SIG-M5 (cell line): ENCODE measurements at places on chromosomes 1 and 21.

DNA sequence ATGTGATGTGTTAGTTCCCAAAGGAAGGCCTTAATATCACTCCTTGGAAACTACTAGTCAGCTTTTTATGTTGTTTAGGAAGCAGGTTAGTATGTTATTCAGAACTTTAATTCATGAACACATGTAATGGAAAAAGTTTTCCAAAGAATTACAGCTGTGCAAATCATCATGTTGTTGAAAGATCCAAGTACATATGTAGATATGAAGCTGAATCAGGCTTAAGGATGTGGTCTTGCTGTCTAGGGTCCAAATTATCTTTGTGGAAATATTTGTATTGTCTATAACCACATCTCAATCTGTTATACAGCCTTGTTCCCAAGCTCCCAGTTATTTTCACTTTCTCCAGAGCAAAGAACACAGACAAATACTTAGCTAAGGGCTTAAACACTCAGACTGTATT is 231.6 kb downstream of the TPR start:
- DNase-seq = no peak

DNA sequence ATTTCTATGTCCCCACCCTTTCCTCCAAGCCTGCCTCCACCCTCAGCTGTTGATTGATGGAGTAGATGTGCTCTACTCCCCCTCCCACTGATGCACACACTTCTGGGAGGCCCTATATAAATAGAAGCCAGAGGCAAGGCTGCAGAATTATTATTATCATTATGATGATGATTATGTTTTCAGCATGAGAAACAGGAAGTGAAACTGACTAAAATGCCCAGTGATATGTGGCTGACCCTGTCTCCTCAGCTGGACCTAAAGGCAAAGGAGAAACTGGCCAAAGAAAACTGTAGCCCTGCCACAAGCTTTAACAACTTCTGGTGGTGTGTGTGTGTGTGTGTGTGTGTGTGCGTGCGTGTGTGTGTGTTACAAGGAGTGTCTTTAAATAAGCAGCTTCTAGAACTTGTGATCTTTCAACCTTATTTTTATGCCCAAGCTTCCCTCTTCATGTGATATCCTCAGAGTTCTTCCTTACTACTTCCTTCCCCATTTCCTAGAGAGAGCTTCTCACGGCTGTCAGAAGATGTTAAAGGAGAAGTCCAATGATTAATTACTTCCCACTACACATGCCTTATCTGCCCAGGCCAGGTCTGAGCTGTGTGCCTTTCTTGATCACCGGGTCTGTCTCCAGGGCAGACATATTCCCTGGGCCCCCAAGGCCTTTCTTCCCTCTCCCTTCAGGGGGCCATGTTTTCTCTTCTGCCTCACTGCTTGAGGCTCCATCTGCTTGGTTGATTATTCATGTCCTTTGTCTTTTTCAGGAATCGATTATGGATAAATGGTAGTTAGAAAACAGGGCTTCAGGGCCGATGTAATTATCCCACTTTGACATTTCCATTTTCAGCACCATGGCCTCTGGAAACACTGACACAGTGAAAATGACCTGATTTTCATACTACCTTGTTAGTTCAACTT is 11.6 kb upstream of the MAPKAPK2 start:
- no peak for DNase-seq

GRCh38 chr1:174160109-174160473 is 771 bp downstream of the RABGAP1L start:
- DNase-seq = no peak

DNA sequence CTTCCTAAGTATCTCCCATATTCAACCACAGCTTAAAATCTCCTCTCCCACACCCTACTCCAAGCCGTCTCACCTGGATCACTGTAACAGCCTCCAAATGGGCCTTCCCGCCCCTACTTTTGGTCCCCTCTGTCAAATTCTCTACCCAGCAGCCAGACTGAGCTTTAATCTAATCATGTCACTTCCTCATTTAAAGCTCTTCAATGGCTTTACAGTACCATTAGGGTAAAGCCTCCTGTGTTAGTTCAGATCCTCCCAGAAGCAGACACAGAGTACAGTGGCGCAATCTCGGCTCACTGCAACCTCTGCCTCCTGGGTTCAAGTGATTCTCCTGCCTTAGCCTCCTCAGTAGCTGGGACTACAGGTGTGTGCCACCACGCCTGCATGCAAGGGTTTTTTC is 46.8 kb upstream of the PSEN2 start:
- peak; percentile 44 for DNase-seq

DNA sequence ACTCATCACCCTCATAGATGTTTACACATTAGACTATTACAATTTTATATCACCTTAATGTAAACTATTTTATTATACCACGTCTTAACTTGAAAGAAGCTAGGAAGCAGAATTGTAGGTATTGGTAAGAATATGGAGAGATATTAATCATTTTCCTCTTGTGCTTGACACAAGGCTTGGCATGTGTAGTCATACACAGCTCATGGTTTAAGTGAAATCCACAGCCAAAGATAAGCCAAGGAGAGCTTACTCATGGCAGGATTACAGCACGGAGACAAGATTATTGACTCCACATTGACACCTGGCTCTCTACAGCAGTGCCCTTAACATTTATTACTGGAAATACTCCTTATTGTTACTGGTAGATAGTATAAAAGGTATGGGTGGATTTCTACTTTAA is 68.4 kb upstream of the ADGRL4 start:
- no peak for DNase-seq

GRCh38 chr1:231990388-231990787 is 363.8 kb downstream of the DISC1 start:
- no peak for DNase-seq

GRCh38 chr1:36553591-36554322 is 71.0 kb upstream of the CSF3R start:
- no peak for DNase-seq

GRCh38 chr1:212162635-212163034 is 122.6 kb upstream of the PPP2R5A start:
- no peak for DNase-seq

DNA sequence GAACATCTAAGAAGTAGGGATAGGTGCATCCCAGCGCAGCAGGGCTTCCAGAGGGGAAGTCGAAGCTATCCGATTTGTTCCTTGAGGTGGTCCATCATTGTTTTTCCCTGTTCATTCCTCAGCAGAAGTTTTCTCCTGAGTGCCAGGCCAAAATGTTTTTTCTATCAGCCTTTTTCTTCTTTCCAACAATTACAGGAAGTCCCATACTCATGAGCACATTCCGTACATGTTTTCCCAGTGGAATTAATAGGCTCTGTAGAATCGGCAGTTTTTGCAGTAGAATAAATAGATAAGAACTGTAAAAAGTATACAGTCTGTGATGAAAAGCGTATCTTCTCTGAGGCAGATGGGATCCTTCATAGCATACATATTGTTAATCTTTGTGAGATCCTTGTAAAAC is 24.8 kb downstream of the CD101 start:
- no peak for DNase-seq

GRCh38 chr1:227038401-227038800 is 98.3 kb downstream of the COQ8A start:
- no peak for DNase-seq

DNA sequence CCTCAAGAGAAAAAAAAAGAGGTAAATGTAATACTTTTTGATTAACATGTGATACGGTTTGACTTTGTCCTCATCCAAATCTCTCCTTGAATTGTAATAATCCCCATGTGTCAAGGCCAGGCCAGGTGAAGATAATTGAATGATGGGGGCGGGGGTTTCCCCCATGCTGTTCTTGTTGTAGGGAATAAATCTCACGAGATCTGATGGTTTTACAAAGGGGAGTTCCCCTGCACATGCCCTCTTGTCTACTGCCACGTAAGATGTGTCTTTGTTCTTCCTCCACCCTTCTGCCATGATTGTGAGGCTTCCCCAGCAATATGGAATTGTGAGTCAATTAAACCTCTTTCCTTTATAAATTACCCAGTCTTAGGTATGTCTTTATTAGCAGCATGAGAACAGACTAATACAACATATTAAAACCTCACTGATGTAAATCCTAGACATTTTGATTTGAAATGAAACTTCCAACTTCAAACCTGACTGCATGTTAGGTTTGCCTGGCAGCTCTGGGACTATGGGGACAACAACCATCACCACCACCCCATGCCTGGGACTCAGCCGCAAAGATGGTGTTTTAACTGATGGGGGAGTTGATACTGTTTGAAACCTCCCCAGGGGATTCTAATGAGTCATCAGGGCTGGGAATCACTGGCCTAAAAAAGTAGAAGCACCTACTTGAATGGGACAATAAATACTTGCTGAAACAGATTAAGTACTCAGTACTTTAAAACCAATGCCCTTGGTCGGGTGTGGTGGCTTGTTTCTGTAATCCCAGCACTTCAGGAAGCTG is 32.8 kb upstream of the BACH1 start:
- no peak for DNase-seq

DNA sequence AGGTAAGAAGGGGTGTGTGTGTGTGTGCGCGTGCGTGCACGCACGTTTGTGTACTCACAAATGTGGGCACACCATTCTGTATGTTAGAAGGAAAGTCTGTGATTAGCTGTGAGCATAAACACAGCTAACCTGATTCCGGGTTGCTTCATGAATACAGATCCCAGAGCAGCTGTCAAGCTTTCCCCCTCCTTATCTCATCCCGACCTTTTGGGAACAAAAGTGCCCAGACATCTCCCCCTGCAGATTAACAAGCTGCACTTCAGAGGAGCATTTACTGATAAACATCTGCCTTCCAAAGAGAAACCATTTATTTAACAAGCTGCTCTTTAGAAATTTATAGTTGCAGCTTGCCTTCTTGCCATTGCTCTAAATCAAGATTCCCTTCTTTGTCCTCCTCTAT is 97.0 kb downstream of the MT1HL1 start:
- no peak for DNase-seq

GRCh38 chr21:37710546-37711285 is 205.5 kb downstream of the KCNJ6 start:
- no peak for DNase-seq

- DNase-seq = no peak
Observed at GRCh38 chr1:165284454-165284853, 72.1 kb downstream of the LMX1A start.

GRCh38 chr1:85576266-85576641 is 4.3 kb upstream of the CCN1 start:
- DNase-seq = no peak

DNA sequence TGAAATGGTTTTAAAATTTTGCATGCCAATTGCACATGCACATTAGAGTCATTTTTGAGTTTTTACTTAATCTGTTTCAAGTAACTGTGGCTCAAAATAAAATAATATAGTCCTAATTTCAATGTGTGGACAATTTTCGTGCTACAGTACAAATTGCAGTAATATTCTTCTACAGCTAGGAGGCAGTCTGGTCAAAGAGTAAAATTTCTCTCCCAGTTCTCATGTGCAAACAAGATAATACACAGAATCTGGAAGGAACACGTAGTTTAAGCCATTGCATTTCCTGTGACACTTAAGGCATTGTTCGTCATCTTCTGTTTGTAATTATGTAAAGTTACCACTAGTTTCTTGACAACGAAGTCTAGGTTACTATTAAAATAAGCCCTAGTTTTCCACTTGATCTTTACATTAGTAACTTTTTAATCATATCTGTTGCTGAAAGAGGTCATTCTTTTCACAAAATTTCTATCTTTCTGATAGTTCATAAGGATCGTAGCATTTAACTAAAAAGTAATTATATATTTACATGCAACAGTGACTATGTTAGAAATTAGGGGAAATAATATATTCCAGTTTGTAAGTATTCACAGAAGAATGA is 28.9 kb downstream of the ODR4 start:
- DNase-seq = no peak

- no peak for DNase-seq
Observed at GRCh38 chr1:86498281-86498680, 29.6 kb downstream of the CLCA1 start.

GRCh38 chr21:28641731-28642130 is 350.9 kb downstream of the LTN1 start:
- DNase-seq = no peak

DNA sequence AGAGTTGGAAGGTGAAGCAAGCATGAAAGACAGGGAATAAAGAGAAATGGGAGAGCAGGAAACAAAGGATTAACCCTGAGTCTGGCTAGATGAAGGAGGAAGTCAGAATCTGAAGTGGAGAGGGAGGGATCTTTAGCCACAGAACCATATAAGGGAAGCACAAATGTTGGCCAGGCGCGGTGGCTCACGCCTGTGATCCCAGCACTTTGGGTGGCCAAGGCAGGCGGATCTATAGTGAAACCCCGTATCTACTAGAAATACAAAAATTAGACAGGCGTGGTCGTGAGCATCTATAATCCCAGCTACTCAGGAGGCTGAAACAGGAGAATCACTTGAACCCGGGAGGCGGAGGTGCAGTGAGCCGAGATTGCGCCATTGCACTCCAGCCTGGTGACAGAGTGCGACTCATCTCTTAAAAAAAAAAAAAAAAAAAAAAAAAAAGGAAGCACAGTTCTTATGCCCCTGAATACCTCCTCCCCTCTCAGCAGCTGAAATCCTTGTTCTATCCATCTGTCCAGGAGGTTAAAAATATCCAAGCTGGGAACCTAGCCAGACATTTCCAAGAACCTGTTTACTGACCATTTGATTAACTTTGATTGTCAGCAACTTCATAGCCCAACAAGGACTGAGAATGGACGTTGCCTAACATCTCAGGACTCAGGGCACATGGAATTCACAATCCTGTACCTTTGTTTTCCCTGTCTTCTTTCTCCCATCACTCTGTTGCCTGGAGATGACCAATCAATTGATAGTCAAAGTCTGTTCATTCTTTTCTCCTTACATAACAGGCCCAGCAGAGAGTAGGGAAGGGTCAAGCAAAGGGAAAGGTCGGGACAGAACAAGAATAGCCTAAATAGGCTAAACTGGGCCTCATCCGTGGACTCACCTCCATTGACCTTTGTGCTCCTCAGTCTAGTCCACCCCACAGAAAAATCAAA is 10.6 kb downstream of the TXNIP start:
- DNase-seq = peak; percentile 62

GRCh38 chr21:34824314-34824713 is 155.5 kb downstream of the CLIC6 start:
- no peak for DNase-seq

GRCh38 chr1:21898326-21899200 is 38.5 kb downstream of the HSPG2 start:
- DNase-seq = no peak

GRCh38 chr1:160398823-160399222 is 1.5 kb upstream of the VANGL2 start:
- DNase-seq = no peak

DNA sequence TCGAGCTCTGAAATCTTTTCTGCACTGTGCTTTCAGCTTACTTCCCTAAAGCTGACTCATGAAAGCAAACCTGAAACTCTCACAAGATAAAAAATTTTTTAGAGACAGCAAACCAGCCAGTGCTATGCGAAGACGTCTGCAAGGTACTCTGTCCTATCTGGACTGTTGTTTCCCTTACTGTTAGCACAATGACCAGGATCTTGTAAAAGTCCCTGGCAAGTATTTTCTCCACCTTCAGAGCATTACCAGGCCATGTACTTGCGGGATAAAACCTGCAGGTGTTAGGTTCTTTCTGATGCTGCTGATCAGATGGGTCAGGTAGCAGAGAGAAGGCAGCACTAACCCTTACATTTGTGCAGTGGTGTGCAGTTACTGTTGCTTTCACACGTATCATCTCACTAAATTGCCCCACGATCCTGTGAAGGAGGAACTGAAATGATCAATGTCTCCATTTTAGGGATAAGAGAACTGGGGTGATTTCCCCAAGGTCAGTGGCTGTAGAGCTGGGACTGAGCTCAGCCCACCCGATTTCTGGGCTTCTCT is 56.6 kb downstream of the PLXNA2 start:
- DNase-seq = no peak
